NCI-H524 treated with DMSO at 0.1 percent for 48 hours (cell line): ENCODE measurements at places on chromosomes 5 and 9.

GRCh38 chr9:36734737-36735136 is 162.0 kb downstream of the MELK start:
- no peak for DNase-seq

- peak; percentile 29 for DNase-seq
Observed at GRCh38 chr5:111511831-111512374, 432 bp downstream of the STARD4 start.

DNA sequence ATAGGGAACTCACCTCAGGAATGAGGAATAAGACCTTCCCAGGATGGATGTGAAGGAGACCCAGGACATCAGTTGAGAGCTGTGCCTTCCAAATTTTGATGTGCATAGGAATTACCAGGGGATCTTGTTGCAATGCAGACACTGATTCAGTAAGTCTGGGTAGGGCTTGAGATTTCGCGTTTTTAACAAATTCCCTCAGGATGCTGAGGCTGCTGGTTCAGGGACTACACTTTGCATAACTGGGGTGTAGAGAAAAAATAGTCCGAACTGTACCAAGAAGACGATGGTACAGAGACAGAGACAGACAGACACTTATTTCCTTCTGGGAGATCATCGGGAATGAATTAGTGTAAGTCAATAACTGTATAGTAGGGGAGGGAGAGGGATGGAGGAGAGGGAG is 82.3 kb upstream of the FREM1 start:
- DNase-seq = no peak

DNA sequence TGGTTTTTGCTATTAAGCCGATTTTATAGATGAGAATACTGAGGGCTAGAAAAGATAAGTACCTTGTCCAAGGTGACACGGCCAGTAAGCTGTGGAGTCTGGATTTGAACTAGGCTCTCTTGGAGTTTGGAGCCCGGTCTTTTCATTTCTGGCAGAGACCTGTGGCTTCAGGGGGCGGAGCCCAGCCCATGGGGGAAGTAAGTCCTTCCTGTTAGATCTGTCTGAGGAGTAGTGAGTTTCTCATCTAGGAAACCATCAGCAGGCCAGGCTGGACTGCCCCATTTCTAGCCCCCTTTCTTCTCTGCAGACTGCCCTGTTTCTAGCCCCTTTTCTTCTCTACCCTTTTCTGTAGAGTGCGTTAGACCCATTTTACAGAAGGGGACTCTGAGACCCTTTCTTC is 521 bp upstream of the PTGS1 start:
- no peak for DNase-seq

GRCh38 chr5:154620411-154620810 is 134.8 kb upstream of the LARP1 start:
- no peak for DNase-seq

DNA sequence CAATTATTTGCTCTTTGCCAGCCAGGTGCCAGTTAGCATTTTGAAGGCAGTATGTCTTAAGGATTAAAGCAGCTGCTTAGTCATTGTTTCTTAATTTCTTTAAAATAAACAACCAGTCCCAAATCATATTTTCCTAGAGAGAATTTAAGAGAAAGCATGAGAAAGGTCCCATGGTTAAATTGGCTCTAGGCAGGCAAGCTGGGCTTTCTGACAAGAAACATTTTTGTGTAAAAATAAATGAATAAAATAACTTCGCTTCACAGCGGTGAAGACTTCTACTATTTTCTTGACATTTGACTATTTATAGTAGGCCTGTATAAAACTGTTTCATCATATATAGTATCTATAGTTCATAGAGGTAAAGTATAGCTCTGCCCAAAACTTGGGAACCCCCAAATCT is 617.7 kb upstream of the C9orf72 start:
- DNase-seq = no peak

DNA sequence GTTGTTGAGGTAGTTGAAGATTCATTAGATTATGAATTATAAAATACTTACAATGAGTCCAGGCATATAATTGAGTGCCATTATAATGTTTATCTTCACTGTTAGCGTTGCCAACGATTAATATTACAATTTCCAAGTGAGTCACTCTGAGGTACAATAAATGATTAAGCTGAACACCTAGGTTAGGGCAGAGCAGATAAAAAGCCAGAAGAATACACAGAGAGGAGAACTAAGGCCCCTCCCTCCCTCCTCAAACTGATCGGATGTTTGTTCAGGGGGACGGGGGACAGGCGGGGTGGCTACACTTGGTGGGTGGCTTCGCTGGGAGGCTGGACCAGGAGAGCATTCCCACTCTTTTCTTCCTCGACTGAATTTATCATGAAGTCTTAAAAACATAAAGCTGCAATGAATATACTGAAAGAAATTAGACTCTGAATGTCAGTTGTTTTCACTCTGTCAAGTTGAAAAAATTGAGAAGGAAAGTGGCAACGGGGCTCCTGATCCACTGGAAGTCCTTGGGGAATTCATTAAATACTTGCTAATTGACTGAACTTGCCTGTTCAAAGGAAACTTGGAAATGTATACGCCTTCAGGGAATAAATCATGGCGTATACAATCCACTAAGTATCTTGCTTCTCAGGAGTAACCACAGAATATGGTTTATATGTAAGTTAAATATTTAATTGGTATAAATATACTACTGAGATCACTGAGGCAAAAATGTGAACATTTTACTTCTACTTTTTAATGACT is 198.1 kb downstream of the TSSK1B start:
- no peak for DNase-seq

DNA sequence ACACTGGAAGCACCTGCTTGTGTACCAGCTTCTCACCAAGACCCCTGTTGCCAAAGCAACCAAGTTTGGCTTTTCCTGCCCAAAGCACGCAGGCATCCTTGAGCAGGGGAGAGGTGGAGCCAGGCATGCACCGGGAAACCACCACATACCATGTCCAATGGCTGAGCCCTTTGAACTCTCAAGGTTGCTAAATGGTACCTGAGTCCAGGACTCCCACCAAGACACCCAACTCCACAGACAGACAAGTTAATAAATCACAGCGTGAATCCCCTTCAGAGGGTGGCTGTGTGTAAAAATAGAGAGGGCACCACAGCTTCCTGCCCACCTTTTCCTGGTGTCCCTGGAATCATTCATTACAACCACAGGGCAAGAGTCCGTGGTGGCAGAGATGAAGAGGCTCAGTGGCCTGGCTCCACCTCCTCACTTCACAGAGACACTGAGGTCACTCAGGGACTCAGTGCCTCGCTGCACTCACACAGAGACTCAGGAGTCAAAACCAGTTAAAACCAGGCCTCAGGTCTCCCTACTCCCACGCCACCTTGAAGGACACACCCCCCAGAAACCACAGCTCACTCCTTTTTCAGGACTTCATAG is 143.7 kb downstream of the C5orf15 start:
- DNase-seq = no peak

GRCh38 chr5:102664616-102665335 is 90.3 kb upstream of the PAM start:
- DNase-seq = no peak

DNA sequence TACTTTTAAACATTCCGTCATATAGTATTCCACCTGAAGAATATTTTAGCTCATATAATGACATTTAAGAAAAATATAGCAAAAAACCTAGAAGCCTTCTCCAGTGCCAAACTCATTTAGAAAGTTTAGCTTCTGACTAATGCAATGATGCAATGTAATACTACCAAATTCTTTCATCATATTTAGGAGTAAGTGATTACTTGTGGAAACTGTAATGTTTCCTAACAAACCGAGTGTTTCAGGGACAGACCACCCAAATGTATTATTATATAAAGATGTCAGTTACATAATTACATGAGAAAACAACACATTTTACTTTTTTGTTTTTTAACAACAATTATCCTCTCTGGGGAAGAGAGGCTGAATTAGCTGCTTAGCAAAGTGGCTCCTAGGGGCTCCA is 316.2 kb downstream of the ARL15 start:
- DNase-seq = no peak

- no peak for DNase-seq
Observed at GRCh38 chr5:122727112-122727541, 47.8 kb upstream of the SNX2 start.

- no peak for DNase-seq
Observed at GRCh38 chr9:87319656-87320055, 178.0 kb upstream of the DAPK1 start.

- DNase-seq = no peak
Observed at GRCh38 chr5:139863855-139864558, 68.4 kb downstream of the PSD2 start.
